ENCODE measurements at places on chromosomes 5 and 9.

- no peak for DNase-seq
These were observed 282.2 kb downstream of the MAN2A1 start for GRCh38 chr5:109971968-109972367.

DNA sequence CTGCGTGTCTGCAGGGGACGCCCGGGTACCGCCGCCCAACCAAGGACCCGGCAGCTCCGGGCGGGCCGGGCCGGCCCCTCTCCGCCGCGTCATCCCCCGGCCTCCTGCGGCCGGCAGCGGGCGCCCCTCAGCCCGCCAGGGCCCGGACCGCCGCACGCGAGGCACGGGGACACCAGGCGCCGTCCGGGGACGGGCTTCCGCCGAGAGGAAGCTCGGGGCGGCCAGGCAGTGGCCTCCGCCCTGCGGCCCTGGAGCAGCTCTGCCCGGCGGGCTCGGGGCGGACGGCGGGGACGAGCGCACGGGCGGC is 373 bp downstream of the FBXW5 start:
- no peak for DNase-seq

GRCh38 chr5:80189201-80189600 is 66.6 kb downstream of the SERINC5 start:
- DNase-seq, result peak; percentile 35

GRCh38 chr5:77146896-77147295 is 59.8 kb upstream of the ZBED3 start:
- no peak for DNase-seq

- no peak for DNase-seq
These were observed 22.5 kb downstream of the FGD3 start for GRCh38 chr9:92969516-92970466.

DNA sequence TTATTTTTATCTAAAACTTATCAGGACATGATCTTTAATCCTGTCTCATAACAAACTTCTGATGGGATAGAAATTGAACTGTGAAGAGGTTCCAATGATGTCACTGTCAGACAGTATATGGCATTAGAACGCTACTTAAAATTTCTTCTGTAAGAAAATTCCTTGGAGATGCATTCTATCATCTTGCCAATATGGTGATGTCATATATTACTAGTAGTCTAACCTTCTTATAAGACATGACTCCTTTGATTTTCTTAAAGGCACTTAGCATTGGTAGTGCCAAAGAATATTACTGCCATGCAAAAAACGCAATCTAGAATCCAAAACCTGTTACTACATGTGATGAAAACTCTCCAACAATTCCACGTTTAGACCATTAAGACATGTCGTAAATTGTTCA is 131.1 kb downstream of the SLC25A46 start:
- no peak for DNase-seq

GRCh38 chr5:37771203-37771611 is 68.6 kb downstream of the GDNF start:
- DNase-seq, result no peak

DNA sequence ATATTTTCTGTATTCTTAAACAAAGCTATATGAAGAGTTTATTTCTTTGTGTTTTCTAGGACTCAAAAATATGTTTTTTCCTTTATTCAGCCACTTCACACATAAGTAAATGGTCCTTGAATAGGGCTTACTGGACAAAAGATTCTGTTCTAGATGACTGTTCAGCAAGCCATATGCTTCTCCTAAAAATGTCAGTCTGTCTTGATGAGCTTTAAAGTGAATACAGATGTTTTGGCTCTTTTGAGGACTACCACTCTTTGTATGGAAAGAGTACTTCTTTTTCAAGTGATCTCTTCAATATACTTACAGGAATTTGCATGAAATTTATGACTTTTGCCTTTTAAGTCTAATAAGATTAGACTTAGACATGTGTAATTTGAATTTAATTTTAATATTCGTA is 8.4 kb downstream of the NDUFS4 start:
- DNase-seq, result no peak

DNA sequence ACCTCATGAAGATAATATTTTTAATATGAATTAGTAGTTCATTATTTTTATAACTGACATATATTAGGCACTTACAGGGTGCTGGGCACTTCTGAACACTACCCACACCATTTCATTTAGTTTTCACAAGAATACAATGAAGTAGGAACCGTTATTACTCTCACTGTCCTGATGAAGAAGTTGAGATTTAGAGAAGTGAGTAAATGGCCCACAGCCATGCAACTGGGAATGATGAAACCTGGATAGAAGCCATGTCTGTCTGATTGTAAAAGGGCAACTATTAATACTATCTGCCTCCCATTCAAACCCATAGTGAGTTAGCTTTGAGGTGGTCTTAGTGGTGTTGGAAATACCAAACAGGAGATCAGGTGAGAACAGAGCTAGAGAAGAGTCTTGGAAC is 29.6 kb upstream of the OTULINL start:
- no peak for DNase-seq

DNA sequence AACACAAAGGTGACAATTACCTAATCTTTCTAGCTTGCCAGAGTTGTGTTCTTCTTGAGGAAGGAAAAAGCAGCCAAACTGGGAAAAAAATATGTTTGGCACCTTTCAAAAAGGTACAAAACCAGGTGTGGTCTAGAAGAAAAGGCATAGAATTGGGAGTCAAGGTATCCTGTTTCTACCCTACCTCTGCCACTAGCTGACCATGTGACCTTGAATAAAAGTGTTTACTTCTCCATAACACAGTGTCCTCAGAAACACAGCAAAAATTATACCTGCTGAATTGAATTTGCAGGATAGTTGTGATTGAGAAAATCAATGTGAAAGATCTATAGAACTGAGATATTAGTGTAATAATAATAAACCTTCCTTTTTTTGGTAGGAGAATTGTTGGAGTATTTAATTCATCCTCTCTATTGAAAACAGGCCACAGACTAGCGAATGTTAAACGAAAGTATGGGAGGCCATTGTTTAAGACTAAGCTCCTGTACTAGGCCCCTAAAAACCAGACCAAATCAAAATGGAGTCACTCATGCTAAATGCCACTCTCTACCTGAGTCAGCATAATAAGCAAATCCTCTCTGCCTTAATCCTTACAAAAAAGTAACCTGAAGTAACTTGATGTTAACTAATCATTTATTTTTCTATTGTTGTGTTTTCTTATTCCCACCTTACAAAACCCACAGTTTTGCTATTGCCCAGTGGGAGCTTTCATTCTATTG is 12.6 kb downstream of the CYFIP2 start:
- no peak for DNase-seq

DNA sequence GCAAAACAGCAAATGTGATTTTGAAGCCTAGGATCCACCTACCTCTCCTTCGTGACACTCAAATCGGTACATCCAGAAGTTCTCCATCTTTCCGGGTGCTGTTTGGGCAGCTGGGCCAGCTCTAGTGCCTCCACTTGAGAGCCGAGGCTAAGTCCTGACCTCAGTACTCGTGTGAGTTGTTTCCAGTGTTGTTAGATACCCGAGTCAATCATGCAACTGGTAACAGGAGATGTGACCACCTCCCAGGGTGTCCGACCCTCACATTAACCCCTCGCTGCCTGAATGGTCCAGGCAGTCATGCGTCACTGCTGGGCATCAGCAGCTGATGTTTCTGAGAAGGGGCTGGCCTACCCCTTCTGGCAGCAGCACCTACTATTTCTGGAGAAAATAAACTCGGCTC is 170.3 kb downstream of the ENTREP1 start:
- DNase-seq, result no peak

GRCh38 chr5:161023551-161023950 is 171.5 kb upstream of the ATP10B start:
- no peak for DNase-seq

All from CD4-positive, alpha-beta T cell treated with Interleukin-4 for 1 hour (primary cell).